ENCODE measurements at places on chromosomes 12 and 14.

GRCh38 chr12:131189781-131190180 lies 236.1 kb downstream of the ADGRD1 start:
- DNase-seq = no peak

- DNase-seq = no peak
Measured at GRCh38 chr14:55454264-55455002, 14.0 kb upstream of the TBPL2 start.

DNA sequence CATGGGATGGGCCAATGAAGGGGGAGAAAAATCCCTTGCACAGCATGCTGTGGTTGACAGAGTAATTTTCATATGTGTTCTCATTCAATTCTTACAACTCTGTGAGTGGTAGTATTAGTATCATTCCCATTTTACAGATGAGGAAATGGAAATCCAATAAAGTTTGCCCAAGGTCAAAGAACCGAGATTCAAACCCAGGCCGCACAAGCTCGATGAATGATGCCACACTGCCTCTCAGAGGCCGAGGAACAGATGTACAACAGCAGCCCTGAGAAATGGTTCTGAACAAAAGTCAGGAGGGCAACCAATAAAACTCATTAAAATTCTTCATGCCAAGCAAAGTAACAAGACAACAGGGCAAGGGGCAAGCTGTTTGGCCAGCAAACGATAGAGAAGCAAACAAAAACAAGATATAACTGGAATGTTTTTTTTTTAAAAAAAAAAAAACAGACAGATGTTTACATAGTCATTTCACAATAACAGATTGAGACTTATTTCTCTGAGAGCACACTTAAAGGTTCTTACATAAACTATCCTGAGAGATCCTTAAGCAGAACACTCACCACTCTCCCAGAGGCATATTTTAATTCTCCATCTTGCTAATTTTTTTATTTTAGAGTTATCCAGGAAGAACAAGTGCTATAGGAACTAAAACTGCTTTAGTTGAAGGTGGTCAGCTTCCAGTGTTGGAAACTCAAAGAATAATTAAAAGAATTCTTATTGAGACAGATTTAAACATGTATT lies 85.8 kb downstream of the EXOC5 start:
- DNase-seq = no peak

GRCh38 chr14:82636426-82636825 lies 1102.8 kb upstream of the SEL1L start:
- DNase-seq = no peak

GRCh38 chr12:102851246-102851645 lies 65.8 kb downstream of the PAH start:
- DNase-seq = no peak

DNA sequence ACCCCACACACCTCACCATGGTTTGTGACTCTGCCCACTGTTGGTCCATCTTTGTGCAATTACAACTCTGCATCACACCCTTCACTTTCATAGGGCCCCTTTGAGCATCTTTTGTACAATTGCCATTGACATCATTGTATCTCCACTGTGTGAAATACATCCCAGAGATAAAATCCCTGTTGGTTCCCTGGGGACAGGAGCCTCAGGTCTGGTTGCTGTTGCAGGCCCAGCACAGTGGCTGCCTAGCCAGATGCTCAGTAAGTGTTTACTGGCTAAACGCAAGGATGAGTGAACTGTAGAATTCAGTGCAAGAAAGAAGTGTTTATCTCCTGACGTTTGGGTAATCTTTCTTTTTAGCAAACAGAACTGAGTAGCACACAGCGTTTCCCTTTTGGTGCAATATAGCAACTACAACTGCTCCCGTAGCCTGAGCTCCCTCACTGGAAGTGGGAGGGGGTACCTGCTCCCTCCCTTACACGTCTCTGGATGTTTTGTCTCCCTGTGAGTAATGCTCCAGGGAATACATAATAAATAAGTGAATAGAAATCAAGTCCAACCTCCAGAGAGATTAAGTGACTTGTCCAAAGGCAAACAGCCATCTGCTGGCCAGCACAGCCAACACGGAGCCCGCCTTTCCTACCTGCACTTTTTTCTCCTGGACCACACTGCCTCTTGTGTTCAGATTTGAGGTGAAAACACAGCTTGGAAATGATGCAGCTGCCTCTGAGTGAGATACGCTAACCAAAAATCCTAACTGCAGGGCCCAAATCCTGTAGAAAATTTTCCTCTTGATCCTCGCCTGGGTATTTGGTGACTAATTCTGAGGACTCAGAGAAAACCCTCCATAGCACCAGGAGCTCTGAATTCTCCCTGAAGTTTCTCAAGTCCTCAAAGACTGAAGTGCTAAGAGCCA lies 27.4 kb downstream of the GALNT16 start:
- no peak for DNase-seq

GRCh38 chr12:104495786-104496185 lies 39.0 kb downstream of the CHST11 start:
- DNase-seq = no peak

GRCh38 chr12:116199160-116199706 lies 78.3 kb downstream of the MED13L start:
- DNase-seq = no peak

DNA sequence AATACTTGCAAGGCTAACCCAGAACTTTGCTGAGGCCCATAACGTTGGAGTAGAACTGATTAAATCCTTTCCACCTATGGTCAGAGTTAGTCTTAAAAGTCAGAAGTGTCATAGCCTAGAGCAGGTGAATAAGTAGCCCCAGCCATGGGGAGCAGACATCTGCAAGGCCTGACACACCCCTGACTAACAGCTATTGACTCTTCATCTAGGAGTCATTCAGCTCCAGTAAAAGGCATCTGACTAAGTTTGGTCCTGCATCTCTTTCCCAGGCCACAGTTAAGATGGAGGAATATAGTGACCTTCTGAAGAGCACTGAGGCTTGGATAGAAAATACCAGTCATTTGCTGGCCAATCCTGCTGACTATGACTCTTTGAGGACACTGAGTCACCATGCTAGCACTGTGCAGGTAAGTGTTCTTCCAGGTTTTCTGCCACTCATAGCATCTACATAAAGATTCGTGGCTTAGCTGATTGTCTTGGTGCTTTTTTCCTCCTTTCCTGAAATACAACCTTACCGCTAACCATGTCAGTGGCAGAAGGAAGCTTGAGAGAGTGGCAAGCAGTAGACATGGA lies 212.9 kb downstream of the ESR2 start:
- no peak for DNase-seq

- no peak for DNase-seq
Measured at GRCh38 chr12:49253033-49253623, 11.8 kb upstream of the TUBA1C start.

DNA sequence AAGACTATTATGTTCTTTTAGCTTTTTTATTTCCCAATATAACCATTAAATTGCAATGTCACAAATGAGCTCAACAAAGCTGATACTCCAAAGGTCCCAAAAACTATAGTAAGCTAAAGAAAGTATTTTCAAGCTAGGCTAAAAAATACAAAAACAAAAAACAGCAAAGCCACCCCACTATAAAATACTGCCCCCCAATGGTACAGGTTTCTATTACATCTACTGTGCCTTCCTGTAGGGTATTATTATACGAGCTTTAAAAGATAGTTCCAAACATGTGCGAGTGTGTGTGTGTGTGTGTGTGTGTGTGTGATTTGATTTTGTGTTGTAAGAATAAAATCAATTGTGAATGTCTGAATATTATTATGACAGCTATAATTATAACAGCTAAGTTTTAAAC lies 1.1 kb downstream of the IFNG start:
- DNase-seq = no peak

DNA sequence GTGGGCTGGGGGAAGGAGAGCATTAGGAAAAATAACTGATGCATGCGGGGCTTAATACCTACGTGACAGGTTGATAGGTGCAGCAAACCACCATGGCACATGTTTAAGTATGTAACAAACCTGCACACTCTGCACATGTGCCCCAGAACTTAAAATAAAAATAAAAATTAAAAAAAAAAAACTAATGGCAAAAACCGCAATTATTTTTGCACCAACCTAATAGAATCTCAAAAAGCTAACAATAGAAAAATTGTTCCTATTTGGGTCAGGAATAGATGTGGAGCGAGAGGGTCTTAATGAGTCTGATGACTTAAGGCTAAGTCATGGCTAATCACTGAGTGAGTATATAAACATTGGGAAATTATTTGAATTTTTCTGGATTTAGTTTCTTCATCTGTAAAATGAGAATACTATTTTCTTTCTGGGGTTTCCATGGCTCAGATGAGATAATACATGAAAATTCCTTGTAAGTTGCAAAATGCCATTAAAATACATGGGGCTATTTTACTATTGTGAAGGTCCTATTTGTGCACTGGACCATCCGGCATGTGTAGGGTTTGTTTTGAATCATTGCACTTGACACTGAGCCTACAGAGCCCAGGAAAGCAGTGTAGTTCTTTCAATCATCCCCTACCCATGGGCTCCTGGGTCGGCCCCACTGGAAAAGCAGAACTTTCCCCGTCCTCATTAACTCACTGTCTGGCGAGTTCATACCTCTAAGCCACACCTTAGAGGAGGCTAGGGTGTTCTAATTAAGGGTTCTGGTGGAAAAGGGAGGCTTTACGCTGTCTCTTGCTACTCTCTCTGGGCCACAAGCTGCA lies 164.1 kb upstream of the NTF3 start:
- DNase-seq = no peak

DNA sequence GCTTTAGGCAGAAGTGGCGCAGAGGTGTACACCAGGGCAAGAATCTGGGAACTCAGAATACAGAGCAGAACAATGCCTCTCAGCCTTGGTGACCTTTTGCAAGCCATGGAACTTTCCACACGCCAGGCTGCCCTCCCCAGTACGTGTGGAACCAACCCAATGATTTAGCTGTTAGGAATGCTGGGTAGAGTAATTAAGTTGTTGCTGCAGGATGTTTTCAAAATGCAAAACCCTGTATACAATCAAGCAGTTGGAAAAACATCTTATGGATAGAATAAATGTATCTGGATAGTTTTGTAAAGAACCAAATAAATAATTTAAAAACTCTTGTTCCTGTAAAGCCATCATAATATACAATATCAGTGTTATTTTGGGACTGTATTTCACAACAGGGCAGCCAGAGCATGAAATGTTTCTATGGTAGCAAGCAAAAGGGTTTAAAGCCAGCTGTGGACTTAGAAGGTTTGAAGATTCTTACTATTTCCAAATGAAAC lies 19.4 kb downstream of the PPP1R36 start:
- no peak for DNase-seq

DNA sequence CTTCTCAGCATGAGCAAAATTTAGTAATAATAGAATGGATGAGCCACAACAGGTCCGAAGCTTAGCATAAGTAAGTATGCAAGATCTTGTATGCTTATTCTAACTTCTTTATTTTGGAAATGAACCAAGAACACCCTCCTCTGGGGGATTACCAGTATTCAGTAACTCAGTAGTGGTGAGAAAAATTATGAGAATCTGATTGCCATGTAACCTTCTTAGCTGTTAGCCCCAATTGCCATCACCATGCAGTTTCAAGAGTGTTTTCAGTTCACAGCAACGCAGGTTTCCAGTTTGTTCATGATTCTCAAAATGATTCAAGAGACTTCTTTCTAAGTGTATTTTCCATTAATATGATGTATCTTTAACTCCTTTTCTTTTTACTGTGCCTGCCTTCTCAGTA lies 1507.6 kb upstream of the SEL1L start:
- no peak for DNase-seq

- no peak for DNase-seq
Measured at GRCh38 chr12:60195483-60195882, 599.7 kb downstream of the SLC16A7 start.
